ENCODE measurements at places on chromosomes 13 and 19. TPM values are rescaled to one million over a fixed set of nuclear protein-coding genes. Genes with fewer than 3 reads are reported as not detected.

LILRB2 gene
- not detected for total RNA-seq

PRR19 gene
- total RNA-seq = 3.0 TPM

NXNL1 gene
- not detected for total RNA-seq

POSTN gene
- not detected for total RNA-seq

STOML3 gene
- total RNA-seq = not detected

DNA sequence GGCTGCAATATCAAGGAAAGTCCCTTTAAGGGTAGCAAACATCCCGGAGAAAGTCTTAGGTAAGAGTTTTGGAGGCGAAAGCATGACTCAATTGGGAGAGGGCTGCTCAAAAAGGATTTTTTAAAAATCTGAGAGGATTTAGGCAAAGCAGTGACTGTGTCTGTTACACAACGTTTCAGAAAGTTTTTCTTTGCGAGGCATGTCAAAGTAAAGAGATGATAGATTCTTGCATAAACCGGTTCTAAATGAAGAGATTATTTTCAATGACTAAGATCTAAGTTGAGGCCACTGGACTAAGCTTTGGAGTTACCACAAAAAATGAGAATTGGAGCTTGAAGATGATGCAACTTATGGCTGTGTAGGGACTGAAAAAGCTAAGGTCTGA, 43.7 kb upstream of the ENOX1 start:
- DNase-seq = no peak

DNA sequence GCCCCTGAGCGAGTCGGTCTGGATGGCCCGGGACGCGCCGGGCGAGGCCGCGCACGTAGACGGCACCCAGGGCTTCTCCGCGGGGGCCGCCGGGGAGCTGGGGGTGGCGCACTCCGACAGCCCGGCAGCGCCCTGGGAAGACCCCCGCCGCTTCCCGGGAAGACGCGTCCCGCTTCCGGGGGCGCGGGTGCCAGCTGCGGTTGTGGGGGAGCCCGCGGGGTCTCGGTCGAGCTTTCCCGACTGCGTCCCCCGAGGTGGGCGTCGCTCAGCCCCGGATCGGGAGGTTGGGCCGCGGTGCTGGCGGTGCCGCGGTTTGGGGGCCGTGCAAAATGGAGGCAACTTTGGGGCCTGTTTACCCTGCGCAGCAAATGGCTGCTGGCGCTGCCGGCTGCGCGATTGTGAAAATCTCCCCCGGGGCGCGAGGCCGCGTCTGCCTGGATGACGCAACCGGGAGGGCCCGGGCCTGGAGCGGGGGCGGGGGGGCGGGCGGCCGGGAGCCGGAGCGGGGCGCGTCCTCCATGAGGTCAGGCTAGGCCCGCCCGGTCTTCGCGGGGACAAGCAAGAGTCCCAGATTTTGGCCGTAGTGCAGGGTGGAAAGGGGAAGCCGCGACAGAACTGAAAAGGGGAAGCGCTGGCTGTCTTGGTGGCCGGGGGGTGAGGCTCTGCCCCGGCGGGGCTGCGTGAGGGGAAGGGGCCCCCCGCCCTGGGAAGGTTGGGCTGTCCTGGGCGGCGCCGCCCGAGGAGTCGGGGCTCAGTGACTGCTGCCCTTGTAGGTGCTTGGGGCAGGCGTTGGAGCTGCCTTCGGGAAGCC, 11.3 kb downstream of the PEAK3 start:
- DNase-seq = no peak

DNA sequence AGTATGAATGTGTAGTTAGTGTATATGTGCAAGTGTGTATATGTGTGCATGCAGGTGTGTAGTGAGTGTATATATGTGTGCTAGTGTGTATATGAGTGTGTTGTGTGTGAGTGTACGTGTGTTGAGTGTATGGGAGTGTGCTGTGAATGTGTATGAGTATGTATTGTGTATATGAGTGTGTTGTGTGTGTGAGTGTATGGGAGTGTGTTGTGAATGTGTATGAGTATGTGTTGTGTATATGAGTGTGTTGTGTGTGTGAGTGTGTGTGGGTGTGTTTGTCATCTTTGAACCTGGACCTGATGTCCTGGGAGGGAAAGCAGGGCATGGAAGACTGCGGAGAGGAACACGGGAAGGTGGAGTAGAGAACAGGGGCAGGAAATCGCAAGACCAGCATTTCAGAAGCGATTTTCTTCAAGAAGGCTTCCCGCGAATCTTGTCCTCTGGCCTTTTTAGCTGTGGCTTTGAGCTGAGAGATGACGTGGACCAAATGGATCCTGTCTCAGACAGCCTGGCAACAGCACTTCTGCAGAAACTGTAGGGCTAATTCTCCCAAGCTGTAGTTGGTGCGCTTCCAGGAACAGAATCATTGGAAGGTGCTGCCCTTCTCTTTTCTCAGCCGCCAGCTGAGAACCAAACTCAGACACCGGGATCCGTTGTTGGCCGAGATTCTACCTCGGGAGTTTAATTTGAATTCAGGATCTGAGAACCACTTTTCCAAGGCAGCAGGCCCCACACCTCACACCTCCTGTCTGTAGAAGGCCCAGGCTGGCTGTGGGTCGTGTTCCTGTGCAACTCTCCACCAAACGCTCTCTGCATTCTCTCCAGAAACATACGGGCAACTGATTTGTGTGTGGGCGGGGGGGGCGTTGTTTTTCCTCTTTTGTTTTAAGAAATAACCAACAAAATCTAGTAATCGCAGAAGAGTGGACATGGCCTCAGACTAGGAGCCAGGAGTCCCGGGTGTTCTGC, 94.7 kb upstream of the RAP2A start:
- DNase-seq = no peak

GRCh38 chr19:50906217-50906616, 5.0 kb downstream of the KLK4 start:
- DNase-seq = no peak

DNA sequence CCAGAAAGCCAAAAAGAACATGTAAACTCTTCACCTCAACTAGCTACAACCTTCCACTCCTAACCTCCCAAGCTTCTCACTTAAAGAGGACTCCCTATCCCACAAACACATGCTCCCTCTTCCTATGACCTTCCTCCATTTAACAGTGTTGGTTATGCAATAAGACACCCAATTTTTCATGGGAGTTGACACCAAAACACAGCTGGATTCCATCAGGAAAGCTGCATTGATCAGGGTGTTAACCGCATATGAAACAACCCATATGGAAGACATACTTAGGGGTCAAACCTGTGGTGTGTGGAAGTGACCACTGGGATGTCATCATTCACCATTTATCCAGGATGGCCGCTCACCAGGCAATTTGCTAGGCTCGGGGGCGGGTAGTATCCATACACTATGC, 21.9 kb downstream of the ZNF473 start:
- DNase-seq = no peak

DNA sequence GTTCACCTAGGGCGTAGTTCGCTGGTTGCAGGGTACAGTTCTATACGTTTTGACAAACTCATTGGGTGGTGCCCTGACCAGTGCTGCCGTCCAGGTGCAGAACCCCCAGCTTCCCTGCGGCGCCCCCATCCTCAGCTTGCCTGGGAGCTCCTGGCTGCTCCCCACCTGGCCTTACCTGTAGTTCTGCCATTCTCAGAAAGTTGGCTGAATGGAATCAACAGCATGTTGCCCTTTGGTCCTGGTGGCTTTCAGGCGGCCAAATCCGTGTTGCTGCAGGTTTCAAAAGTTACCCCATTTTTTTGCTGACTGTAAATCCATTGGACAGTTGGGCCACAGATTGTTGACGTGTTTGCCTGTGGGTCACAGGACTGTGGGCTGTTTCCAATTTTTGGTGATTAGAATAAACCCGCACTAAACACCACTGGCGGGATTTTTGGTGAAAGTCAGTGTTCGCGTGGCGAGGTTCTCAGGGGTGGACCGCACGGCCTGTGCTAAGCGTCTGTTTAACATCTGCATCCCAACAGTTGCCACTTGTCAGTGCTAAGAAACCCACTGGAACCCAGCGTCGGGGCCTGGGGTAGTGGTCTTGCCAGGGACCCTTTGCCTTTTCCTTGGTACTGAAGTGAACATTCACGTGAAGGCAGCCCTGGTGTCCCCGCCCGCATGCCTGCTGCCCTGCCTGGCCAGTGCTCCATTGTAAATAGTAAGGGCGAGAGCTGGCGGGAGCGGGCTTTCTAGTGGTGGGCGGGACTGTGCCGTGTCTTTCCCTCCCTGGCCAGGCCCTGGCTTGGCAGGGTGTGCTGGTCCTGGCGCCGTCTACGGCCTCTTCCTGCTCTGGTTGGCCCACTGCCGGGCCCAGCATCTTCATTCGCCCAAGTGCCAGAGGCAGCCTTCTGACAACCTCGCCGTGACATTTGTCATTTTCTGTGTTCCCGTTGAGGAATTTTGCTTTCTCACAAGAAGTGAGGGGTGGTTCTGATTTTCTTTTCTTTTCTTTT, 3.3 kb downstream of the DOT1L start:
- peak; percentile 64 for DNase-seq

GRCh38 chr19:30516111-30516510, 143.9 kb downstream of the ZNF536 start:
- DNase-seq = no peak

DNA sequence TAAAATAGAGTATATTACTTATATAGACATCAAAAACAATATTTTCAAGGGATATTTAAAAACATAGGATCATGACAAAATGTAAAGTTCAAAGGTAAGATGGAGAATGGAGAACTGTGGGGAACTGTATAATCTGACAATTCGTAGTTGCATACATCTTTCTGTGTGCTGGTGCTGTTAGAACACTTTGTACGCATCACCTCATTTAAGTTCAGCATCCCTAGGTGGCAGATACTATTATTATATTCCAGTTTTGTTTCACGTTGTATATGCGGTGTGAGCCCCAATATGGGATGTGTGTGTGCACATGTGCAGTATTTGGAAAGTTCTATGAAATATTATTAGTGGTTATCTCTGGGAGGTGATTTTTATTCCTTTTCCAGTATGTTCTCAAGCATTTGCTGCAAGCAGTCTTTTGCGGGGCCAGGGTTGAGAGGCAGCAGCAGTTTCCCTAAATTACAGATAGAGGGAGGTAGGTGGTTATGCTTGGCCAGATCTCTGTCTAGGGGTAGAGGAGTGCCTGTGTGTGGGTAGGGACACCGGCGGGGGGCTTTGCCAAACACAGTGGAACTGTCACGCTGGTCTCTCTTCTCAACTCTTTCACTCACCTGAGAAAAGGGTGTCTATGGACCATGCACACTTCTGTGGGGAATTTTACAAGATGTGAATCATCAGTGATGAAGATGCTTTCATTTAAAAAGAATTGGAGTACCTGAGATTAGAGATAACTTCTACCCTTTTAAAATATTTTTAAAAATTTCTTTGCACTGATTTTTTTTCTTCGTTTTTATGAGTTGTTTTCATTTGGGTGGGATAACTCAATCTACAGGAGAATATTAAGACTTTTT, 55.6 kb upstream of the ALOX5AP start:
- DNase-seq = no peak

Measured in Caki2 (cell line).